ENCODE measurements at places on chromosomes 12 and 14. TPM values are rescaled to one million over a fixed set of nuclear protein-coding genes. Genes with fewer than 3 reads are reported as not detected.
A peak's percentile ranks its signal among the peaks of the same experiment; 100 is the strongest.

GRCh38 chr12:131413006-131413405 is 297.9 kb upstream of the SFSWAP start:
- no peak for DNase-seq

DNA sequence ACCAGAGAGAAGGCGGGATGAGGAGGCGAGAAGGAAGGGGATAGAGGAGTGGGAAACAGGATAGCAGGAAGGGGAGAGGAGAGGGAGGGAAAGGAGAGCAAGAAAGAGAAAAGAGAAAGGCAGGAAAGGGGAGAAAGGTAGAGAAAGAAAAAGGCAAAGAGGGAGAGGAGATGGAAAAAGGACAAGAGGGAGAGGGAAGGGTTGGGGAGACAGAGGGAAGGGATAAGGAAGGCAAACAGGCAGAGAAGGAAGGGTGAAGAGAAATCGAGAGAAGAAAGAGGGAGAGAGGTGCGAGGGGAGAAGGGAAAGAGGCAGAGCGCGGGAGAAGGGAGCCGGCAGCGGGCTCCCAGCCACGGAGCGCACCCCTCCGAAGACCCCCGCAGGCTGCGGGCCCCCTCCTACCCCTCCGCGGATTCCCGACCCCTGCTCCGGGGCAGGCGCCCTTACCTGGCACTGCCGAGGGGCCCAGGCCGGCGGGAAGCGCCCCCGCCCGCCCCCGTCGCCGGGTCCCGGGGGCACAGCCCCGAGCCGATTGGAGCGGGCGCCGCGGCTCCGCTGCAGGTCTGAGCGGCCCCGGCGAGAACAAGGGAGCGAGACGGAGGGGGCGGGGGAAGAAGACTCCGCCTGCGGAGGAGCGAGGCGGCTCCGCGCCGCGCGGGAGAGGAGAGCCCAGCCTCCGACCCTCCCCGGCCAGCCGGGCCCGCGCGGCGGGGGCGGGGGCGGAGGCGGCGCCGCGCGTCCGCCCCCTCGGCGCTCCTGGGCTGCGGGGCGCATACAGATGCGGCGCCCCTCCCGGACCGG is at the start of gene CDH24:
TSS of gene CDH24 (minus strand) at position 565 of the 801 bp plus-strand sequence. CDS start 1,787 bp downstream, outside the sequence.
- DNase-seq = peak; percentile 65

DNA sequence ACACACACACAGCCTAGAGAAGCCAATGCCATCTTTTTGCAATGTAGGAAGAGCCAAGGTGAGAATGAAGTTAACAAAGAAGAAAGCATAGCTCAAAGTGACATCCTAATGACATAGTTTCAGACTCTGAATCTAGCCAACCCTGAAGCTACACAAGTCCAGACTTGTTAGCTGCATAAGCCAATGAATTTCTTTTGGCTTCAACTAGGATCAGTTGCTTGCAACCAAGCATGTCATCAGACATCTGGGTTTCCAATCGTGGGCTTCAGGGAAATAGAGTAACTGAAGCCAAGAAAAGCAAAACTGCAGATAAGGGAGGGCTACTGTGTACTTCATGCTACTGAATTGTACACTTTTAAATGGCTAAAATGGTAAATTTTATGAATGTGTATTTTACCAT is 4.4 kb upstream of the GPHN start:
- no peak for DNase-seq

- no peak for DNase-seq
Observed at GRCh38 chr14:104332634-104333270, 194.4 kb downstream of the KIF26A start.

DNA sequence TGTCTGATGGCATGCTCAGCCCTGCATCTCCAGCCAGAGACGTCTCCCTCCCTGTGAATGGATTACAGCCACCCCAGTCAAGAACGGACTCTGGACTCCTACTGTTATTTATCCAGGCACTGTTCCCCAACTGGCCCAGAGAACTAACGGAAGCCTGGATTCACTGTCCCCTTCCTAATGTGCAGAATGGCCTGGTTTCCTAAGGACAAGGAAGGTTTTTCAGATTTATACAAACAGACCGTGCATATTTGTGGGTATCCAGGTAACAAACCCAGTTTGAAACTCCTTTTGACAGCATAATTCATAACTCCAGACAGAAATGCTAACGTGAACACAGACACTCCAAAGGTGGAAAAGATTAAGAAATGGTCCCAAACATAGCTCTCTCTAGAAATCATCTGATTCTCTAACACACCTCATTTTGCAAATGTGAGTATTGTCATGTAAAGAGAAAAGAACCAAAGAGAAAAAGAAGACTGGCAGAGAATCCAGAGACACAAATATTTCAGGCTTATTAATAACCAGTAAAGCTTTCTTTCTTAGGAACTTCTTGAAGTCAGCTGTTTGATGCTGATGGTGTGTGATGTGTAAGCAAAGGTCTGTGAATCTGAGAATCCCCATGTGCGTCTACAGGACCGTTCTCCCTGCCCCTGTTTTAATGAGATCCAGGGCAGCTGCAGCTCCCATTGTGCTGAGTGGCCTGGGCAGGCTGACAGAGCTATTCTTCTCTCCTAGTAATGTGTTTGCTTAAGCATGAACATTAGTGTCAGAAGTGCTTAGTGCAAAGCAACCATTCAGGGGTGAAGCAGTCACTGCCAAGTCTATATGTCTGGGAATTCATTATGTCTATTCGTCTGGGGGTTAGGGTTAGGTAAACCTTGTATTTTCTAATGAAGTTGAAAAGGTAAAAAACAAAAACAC is 86.8 kb upstream of the HIF1A start:
- no peak for DNase-seq

DNA sequence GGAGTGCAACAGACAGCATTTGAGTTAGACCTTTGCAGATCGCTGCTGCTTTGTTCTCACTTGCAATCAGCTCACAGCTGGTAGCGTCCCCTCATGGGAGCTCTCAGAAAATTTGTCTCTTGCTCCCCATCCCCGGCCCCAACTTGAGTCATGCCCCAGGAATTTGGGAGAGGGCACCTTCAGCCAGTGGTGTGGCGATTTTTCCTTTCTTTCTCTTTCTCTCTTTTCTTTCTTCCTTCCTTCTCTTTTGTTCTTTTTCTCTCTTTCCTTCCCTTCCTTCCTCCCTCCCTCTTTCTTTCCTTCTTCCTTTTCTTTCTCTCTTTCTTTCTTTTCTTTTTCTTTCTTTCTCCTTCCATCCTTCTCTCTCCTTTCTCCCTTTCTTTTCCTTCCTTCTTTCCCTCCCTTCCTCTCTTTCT is 34.2 kb upstream of the MAP1LC3B2 start:
- DNase-seq = peak; percentile 84

DNA sequence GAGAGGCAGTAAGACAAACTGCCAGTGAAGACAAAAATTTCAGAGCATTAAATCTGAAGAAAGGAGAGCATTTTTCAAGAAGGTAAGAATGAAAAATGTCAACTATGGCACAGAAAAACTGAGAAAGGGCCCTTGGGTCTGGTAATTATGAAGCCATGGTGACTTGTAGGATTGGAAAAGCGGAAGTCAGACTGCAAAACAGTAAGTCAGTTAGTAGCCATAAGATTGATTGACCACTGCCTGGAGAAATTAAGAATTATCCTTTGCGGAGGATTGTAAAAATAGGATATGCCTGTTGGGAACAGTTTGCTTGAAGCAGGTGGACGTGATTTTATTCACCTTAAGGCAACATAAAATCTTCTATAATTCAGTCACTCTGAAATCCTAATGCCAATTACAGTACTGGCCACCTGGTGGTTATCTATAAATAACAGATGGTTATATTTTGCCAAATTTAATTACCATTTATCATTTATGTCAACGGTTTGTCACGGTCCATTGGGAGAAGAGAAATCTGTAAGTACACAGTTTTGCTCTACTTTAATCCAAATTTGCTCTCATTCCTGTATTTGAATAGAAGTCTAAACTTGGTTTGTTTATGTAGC is 127.1 kb upstream of the CNTN1 start:
- DNase-seq = no peak

Gene CCDC38
- total RNA-seq = not detected

Gene HOXC12
- not detected for total RNA-seq

Gene STON2
- total RNA-seq = 62.9 TPM

Gene C14orf132
- total RNA-seq = 5.7 TPM

Data from H9 (cell line).